ENCODE measurements at places on chromosomes 7 and 10. TPM values are rescaled to one million over a fixed set of nuclear protein-coding genes. Genes with fewer than 3 reads are reported as not detected.
A peak's percentile ranks its signal among the peaks of the same experiment; 100 is the strongest.

Gene RAB19
- total RNA-seq: not detected

Gene OLAH
- not detected for total RNA-seq

Gene FXYD4
- not detected for total RNA-seq

- no peak overlapping the region for H3K4me3 ChIP-seq
- peaks cover 10% of the 10 kb centered on the region for H3K27me3 ChIP-seq
- H3K4me1 ChIP-seq: no peaks in the 10 kb centered on the region
- no peaks in the 10 kb centered on the region for H3K36me3 ChIP-seq
These were observed 31.3 kb upstream of the ITGA8 start for GRCh38 chr10:15751046-15751445.

Gene ODAD2
- total RNA-seq: 0.58 TPM

- no peak for DNase-seq
- H3K4me3 ChIP-seq: no peak overlapping the region
- no peak overlapping the region for H3K27ac ChIP-seq
- peaks cover 6% of the 10 kb centered on the region for H3K4me1 ChIP-seq
- H3K36me3 ChIP-seq: no peaks in the 10 kb centered on the region
These were observed 97.7 kb upstream of the ZPBP start for GRCh38 chr7:50190776-50191175.

Gene PLEKHS1
- total RNA-seq: not detected

- no peak overlapping the region for H3K4me3 ChIP-seq
- peaks cover 14% of the 10 kb centered on the region for H3K36me3 ChIP-seq
- peak overlapping the region; percentile 86 for H3K27ac ChIP-seq
- H3K27me3 ChIP-seq: no peaks in the 10 kb centered on the region
These were observed 117.8 kb downstream of the ZMIZ1 start for GRCh38 chr10:79186486-79187120.

Gene CAV2
- total RNA-seq: 196 TPM

GRCh38 chr7:66142996-66143395 lies 28.3 kb downstream of the CRCP start:
- H3K4me1 ChIP-seq: peaks cover 63% of the 10 kb centered on the region
- H3K27me3 ChIP-seq: no peaks in the 10 kb centered on the region
- no peak overlapping the region for H3K4me3 ChIP-seq
- peak overlapping the region; percentile 51 for H3K27ac ChIP-seq
- peaks cover 33% of the 10 kb centered on the region for H3K36me3 ChIP-seq

DNA sequence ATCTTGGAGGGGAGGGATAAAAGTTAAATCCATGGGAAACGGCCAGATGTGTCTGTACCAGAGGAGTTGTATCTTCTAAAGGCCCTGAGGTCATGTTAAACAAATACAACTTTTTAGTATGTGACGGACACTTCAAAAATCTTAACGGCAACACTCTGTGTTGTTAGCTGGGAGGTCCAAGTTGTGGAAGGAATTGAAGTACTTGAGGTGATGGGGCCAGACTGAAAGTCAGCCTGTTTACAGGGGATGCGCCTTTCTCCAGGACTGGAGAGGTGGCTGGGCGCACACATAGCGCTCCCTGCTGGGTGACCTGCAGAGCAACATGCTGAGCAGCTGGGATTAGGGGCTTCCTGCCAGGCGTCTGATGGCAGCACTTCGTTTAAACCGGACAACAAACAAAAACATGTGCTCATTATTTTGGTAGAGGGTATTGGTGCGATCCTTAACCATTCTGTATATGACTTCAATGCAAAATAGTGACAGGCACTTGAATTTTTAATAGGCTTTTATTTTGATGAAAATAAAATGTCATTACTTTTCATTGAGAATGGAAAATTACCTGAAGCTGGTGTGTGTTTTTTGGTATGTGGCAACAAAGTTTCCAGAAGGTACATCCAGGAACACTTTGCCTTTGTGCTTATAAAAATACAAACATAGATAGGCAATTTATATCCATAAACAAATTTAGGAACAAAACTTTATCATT lies 198.2 kb downstream of the MLLT10 start:
- no peak overlapping the region for H3K4me3 ChIP-seq
- peaks cover 52% of the 10 kb centered on the region for H3K36me3 ChIP-seq
- H3K27me3 ChIP-seq: no peaks in the 10 kb centered on the region
- H3K27ac ChIP-seq: no peak overlapping the region
- DNase-seq: peak; percentile 62

Gene SUMF2
- 33.5 TPM for total RNA-seq
